Foreskin keratinocyte (primary cell): ENCODE measurements at places on chromosomes 16 and 17. TPM values are rescaled to one million over a fixed set of nuclear protein-coding genes. Genes with fewer than 3 reads are reported as not detected.

- no peak for DNase-seq
These were observed 51.5 kb downstream of the TENT4B start for GRCh38 chr16:50204453-50205108.

DNA sequence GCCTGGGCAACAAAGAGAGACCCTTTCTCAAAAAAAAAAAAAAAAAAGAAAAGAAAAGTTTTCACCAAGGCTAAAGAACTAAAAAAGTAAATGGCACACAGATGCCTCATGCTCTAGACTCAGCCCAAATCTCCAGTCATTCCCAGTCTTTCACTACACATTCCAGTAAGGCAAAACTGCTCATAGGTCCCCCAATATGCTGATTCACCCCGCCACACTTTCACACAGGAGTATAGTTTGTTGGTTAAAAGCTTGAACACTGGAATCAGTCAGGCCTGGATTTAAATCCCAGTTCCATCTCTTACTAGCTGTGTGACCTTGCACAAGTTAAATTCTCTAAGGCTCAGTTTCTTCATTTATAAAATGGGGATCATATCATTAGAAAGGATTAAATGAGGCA, 1.9 kb downstream of the PIGS start:
- no peak for DNase-seq

KRT20 gene
- total RNA-seq: not detected in 2 replicates

SDR42E2 gene
- total RNA-seq: not detected in 2 replicates

SLC9A5 gene
- total RNA-seq: 1.6 and 2.1 TPM in 2 replicates
